NCI-H510A treated with DMSO at 0.1 percent for 48 hours (cell line): ENCODE measurements at places on chromosomes 2 and 18.

DNA sequence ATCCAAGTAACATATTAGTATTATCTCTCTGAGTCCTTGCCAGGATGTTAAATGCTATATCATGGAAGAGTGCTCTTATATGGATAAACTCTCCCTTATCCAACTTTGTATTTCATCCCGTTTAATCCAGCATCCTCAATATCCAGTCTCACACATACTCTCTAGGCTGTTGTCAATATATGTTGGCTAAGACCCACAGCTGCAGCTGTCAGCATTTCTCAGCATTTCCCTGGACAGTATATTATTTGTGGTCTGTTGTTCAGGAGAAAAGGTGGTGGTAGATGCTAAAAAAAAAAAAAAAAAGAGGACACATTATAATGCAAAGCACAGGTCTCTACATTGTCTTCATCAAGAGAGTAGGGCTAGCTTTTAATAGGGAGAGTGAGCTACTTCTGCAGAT lies 1368.0 kb upstream of the ZEB2 start:
- DNase-seq = no peak

DNA sequence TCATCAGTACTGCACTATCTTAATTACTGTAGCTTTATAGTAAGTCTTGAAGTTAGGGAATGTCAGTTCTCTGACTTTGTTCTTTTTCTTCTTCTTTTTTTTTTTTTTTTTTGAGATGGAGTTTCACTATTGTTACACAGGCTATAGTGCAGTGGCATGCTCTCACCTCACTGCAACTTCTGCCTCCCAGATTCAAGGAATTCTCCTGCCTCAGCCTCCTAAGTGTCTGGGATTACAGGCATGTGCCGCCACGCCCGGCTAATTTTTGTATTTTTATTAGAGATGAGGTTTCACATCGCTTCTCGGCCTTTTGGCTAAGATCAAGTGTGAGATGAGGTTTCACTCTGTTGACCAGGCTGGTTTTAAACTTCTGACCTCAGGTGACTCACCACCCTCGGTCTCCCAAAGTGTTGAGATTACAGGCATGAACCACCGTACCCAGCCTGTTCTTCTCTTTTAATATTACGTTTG lies 41.9 kb upstream of the TANC1 start:
- no peak for DNase-seq

DNA sequence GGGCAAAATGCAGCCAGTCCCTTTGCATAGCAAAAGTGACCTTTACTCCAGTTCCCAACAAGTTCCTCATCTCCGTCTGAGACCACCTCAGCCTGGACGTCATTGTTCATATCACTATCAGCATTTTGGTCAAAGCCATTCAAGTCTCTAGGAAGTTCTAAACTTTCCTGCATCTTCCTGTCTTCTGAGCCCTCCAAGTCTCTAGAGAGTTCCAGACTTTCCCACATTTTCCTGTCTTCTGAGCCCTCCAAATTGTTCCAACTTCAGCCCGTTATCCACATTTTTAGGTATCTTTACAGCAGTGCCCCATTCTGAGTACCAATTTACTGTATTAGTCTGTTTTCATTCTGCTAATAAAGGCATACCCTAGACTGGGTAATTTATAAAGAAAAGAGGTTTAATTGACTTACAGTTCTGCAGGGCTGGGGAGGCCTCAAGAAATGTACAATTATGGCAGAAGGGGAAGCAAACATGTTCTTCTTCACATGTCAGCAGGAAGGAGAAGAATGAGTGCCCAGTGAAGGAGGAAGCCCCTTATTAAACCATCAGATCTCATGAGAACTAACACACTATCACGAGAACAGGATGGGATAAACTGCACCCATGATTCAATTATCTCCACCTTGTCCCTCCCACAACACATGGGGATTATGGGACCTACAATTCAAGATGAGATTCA lies 123.7 kb downstream of the MYCN start:
- DNase-seq = no peak

DNA sequence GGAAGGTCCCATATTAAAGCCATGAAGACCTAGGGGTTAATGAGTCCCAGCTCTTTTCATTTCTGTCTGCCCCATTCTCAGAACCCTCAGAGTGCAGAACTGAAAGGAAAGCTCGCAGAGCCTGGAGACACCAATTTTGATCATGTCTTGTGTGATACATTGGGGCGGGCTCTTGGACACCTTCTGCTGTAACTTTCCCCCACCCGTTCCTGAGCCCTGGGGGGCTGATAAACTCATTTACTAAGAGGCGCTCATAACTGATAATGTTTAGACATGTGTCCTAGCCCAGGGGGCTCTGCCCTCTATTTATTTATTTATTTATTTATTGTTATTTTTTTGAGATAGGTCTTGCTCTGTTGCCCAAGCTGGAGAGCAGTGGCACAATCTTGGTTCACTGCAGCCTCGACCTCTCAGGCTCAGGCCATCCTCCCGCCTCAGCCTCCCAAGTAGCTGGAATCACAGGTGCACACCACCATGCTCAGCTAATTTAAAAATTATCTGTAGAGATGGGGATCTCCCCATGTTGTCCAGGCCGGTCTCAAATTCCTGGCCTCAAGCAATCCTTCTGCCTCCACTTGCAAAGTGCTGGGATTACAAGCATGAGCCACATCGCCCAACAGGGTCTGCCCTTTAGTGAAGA lies 72.4 kb upstream of the HAAO start:
- DNase-seq = no peak

DNA sequence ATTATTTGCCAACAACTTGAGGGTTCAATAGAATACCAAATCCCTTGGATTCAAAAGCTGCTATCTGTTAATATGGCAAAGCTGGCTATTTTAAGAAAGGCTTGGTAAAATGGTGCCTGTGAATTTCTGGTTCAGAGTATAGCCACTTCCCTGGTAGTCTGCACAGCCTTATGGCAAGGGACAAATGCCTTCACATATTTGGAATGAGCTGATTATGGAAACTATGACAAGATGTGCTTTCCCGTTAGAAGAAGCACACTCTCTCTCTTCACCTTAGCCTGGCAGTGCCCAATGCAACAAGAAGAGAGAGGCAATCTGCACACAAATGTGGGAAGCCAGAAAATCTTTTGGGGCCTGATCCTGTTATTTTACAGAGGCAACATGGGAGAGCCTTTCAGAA lies 47.5 kb upstream of the MAP3K20 start:
- DNase-seq = no peak

DNA sequence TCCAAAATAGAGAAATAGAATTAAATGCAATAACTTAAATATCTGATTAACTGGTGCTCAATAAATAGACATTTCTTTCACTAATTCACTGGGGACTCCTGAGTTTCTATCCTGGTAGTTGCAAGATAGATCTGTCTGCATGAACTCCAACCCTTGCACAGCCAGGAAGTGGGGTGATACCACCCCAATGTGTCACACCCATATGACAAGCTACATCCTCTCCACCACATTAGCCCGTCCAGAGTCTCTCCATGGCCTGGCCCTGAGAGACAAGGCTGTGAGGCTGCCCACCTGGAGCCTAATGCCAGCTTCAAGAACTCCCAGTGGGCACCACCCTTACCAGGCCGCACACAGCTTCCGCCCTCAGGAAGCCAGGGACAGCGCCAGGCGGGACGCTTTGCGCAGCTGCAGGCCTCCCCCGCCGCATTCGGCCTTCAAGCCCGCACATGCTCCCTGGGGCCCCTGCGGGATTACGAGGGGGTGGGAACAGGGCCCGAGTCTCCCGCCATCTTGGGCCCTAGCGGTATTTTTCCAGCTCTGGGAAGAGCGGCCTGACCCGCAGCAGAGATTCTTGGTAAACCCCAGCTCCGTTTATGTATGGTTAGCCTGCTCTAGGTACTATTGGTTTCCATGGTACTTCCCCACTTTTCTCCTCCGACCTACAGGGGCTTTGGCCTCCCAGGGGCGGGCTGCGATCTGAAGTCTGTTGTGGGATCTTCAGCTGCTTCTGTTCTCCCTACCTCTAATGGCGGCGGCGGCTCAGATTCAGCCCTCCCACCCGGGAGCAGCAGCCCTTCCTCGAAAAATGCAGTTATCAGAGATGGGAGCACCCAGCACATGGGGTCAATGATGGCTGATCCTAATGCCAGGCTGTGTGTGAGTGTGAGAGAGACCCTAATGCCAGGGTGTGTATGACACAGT lies at the start of gene TDRD15:
Gene TDRD15, plus strand, starts transcription at position 496 of the 921 bp plus-strand sequence. CDS start 13,500 bp downstream, outside the sequence.
- DNase-seq = no peak

DNA sequence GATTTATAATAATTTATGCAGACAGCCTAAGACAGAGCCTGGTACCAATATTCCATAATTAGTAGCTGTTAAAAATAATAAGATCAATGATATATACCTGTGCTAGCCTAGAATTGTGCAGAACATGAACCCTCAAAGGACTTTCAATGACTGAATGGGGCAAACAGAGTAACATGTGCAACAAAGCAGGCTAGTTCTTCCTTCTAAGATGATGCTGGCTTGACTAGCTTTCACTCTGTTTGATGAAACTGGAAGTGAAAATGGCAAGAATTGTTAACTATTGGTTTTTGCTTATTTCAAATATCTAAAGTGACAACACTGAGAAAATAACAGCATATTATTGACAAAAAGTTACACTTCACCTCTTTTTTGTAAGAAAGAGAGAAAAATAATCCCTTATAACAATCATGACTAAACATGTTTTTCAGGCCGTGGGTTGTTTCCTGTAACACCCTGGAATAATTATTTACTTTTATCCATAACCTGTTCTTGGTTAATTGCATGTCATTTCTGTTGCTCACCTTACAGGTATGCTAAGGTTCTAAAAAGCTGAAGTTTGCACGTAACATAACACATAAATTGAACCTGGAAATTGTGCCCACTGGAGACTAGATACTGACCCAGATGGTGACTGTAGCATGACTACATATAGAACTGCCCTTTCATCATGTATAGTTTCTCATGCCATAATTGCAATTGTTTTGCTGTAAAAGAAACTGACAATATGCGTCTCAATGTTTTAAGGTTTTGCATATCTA lies 108.7 kb downstream of the C18orf54 start:
- DNase-seq = no peak

GRCh38 chr18:65423776-65424175 lies 327.0 kb upstream of the CDH7 start:
- no peak for DNase-seq

- DNase-seq = no peak
Measured at GRCh38 chr2:165647409-165647808, 146.6 kb downstream of the GALNT3 start.

DNA sequence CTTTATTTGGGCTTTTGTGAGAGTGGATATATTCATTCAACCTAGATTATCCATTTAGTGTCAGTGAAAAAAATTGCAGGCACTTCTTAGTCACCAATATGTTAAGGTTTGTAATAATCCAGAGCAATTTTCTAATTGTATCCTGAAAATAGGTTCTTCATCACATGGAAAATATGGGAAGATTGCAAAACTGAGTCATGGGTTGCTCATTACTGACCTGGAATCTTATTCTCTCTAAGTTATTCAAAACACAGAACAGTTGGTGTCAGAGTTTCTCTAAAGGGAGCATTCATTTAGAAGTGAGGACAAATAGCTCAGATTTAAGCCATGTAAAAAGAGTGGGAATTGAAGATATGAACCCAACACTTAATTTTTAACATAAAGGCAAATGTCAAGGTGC lies 181.3 kb downstream of the IKZF2 start:
- DNase-seq = no peak

GRCh38 chr18:10397004-10397403 lies 57.4 kb upstream of the APCDD1 start:
- no peak for DNase-seq

DNA sequence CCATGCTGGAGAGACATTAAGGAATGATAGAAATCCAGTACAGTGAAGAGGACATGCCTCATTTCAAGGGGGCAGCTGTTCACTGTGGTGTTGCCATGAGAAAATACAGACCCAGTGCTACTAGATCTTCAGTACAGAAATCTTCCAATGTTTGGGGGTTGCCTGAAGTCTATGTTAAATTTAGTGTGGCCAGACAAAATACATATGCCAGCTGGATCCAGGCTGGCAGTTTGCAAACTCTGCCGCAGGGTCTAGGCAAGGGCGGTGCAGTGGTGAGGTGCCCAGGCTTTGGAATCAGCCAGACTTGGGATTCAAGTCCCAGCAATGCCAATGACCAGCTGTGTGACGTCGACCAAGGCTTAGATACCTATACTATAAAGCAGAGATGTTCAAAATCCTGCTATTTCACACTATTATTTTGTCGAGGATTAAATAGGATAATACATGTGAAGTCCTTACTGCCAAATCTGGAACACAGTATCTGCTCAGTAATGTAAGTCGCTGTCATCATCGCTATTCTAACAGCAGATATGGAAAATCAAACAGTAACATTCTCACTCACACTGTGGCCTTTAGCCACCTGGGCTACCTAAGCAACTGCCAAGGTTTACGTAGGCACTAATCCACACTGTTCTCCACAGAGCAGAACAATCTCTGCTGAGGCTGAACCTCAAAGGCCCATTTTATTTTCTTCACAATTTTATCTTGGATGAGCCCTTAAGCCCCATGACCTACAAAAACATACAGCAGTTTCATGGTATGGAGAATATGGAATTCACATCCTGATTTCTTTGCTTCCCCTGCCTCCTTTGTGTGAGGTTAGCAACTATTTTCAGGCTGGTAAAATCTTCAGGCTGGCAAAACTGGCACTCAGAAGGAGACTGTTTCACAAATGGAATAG lies 5.9 kb upstream of the TMSB10 start:
- DNase-seq = no peak

DNA sequence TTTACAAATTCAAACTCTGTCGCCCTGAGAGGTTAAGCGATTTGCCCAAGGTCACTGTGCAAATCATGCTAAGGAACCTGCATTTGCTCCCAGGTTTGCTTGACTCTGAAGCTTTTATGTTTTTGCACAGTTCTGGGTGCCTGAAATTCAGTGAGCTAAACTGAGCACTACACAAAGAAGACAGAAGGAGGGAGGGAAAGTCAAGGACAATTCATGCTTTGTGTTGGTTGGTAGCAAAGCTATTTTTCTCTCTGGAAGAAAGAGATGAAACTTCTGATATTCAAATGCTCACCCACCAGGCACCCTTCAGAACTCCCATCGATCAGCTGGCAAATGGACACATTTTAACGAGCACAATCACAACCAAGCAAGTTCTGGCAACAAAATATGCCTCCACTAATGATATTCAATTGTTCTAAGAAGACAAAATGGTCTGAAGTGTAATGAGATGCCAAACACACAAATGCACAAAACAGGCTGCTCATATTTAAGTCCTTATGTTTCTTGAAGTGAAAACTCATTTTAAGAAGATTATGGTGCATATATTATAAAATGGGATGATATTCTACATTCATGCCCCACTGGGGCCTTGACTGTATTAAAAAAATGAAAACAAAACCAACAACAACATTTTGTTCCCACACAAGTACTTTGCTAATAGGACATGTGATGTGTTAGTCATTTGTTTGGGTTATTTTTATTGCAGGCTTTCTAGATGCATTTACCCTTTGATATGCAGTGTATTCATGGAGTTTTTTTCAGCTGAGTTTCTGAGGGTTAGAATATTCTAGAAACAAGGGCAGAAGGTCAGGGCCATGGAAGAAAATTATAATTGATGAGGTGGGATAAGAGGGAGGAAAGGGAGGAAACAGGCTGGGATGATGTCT lies 445.6 kb upstream of the CELF4 start:
- DNase-seq = no peak

- DNase-seq = no peak
Measured at GRCh38 chr2:11896386-11896785, 150.0 kb downstream of the LPIN1 start.
